Activated CD4-positive, alpha-beta T cell treated with anti-CD3 and anti-CD28 coated beads, Interleukin-2, amount 50 U/mL, for 48 hours (primary cell): ENCODE measurements at places on chromosomes 7 and 10.
A peak's percentile ranks its signal among the peaks of the same experiment; 100 is the strongest.

DNA sequence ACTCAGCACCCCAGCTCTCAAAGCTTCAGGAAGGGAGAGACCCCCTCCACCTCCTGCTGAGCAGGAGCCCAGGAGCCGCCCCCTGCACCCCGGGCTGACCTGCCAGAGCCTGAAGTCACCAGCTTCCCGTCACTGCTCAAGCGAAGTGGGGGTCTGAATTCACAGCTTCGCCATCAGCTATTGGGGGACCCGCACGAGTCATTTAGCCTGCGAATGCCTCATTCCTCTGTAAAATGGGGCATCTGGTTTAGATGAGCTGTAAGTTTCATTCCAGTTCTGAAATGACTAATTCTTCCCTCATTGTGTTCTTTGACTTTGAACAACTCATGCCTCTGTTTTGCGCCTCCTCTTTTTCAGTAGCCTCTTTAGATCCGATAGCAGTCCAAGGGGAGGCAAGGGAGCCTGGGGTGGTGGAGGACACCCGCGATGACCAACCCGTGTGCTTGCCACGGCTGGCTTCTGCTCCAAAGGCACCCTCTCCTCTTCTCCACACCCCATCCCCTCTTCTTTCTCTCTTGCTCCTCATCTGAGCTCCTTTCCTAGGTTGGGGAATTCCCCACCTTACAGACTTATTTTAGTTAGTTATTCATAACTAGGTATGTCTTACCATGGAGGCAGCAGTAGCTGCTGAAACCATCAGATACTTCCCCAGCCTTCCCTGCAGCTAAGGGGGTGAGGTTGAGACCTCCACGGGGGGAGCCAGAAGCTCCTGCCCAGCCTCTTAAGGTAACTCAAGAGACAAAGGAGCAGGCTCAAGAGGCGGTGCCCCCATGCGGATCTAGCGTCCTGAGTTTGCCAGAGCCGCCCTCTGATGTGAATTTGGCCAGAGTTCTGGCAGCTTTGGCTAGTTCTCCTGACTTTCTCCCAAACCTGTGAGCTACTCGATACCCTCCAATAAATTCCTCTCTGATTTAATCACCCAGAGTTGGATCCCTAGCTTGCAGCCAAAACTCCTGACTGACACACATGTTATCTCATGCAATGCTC, 47.7 kb downstream of the RBM17 start:
- DNase-seq: peak; percentile 81

DNA sequence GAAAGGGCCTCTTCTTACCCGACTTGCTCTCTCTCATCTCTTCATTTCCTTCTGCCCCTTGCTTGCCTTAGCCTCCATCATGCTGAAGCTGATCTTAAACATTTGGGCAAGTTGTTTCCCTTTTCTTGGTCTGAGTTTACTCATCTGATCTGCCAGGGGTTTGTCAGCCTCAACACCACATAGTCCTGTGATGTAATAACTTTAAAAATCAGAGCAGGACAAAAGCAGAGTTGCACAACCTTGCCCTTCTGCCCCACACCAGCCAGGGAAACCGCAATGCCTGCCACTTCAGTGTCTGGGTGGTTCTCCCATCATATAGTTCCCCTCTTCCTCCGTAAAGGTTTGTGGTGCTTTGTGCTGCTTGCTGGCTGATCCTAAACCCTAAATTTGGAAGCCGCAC, 9.9 kb upstream of the LIPM start:
- DNase-seq: no peak

DNA sequence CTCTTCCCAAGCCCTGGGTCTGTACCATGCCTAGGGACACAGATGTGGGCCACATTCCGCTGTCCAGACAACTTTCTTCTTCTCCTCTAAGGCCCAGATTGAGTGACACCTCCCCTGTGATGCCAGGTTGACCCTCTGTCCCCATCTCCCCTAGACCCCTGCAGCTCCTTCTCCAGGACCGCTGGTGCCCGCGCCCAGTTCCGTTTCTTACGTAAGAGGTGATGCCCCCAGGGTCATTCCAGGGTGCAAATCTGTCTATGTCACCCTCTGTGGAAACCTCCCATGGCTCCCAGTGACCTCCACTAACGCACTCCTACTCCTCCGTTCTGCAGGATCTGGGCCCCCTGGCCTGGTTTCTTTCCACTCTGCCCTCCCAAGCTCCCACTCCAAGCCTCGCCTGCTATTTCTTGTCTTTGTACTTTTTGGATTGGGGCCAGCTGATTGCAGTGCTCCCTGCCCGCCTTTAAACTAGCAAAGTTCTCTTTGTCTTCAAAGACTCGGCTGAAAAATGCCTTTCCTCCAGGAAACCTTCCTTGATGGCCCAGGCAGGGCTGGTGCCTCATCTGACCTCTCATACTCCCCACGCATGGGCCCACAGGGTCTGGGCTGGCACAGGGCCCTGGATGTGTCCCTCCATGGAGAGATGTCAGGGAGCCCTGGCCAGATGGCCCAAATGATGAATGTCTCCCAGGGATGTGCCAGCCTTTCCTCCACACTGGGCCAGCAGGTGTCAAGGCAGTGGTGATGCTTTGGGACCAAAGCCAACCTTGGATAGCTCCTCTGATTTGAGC, 21.3 kb upstream of the ELN start:
- DNase-seq: no peak

GRCh38 chr7:150804802-150805201, 4.2 kb downstream of the TMEM176A start:
- no peak for DNase-seq

DNA sequence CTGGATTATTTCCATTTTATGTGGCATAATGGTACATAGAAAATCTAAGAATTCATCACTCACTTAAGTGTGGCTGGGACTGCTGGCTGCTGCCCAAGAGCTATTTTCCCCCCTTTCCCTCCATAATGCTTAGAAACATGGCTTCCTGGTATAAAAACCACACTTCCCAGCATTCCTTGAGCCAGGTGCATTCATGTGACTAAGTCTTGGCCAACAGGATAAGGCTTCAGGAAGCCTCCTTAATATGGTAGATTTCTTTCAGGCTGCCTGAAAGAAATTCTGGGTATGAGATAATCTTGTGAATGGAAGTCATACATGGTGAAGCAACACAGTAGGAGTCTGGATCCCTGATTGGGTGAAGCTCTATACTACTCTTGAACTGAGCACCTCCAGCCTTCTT, 178.0 kb downstream of the JAZF1 start:
- no peak for DNase-seq

DNA sequence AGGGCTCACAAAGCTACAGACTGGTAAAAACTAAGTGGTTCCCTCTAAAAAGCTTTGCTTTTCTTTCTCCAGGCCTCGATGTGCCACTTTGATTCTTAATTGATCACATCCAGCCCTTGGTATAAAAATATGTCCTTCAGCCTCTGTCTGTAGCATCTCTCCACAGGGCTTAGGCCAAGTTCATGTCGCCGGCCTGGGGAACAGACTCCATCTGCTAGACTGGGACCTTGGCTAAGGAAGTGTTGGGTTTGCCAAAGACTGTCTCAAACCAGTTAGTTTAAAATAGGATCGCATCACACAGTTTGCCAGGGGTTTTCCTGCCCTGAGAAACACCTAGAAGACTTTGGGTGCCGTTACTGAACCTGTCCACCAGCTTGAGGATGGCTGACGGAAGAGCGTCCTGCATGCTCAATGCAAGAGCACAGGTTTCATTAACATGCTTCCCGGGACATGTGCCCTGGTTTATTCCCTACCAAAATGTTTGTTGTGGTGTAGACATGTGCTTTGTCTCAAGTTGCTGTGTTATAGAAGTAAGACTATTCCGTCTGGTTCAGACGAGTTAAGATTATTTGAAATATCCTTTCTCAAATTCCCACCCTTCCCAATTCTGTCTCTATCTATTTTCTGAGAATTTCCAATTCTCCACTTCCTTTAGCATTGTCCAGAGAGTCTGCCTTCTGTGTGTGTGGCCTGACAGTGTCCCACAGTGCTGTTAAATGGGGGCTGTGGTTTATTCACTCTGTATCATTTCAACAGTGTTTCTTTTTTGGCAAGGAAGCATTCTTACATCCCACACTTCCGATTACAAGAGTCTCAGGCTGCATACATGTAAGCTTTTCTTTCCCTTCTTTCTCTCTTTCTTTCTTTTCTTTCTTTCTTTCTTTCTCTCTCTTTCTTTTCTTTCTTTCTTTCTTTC, 334.7 kb downstream of the INHBA start:
- no peak for DNase-seq

DNA sequence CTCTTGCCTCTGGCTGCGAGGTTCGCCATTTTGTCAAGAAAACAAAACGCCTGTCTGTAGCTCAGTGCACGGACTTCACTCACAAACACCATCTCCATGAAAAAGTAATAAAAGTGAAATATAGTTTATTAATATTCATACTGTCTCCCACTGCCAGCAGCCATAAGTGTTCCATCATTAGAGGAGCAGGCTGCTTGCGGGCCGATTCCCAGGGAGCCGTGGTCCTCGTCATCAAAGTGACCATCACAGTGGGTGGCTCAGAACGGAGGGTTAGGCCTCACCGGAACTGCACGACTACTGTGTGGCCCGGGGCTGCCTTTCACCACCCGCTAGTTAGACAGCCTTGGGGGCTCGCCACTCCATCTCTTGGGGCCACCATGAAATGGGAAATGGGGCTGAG, 82.7 kb downstream of the HIPK2 start:
- DNase-seq: no peak

- no peak for DNase-seq
These were observed 137.6 kb downstream of the ADAM12 start for GRCh38 chr10:126250527-126251310.

DNA sequence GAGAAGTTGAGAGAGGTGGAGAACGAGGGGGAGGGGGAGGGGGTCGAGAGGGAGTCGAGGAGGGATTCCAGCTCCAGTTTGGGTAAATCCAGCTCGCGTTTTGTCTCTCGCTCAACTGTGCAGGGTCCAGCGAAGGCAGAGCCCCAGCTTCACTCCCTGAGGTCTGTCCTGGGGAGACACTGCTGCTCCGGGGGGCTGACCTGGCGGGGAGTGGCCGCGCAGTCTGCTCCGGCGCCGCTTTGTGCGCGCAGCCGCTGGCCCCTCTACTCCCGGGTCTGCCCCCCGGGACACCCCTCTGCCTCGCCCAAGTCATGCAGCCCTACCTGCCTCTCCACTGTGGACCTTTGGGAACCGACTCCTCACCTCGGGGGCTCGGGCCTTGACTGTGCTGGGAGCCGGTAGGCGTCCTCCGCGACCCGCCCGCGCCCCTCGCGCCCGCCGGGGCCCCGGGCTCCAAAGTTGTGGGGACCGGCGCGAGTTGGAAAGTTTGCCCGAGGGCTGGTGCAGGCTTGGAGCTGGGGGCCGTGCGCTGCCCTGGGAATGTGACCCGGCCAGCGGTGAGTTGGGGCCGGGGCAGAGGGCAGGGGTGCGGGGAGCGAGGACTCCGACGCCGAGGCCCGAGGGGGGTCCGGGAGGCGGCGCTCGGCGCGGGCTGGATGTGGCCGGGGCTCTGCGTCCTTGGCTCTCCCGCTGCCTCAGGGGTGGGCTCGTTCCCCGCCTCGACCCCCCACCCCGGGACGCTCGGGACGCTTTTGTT, at the start of gene TET1:
TSS of gene TET1 (plus strand) at position 152 of the 757 bp plus-strand sequence. CDS start 12,002 bp downstream, outside the sequence.
- peak; percentile 30 for DNase-seq

GRCh38 chr10:62919776-62920175, 103.6 kb upstream of the EGR2 start:
- DNase-seq: no peak

- peak; percentile 85 for DNase-seq
These were observed 35.4 kb downstream of the BAG3 start for GRCh38 chr10:119686465-119687191.

GRCh38 chr7:102415685-102416225, 17.6 kb upstream of the ORAI2 start:
- DNase-seq: peak; percentile 70

DNA sequence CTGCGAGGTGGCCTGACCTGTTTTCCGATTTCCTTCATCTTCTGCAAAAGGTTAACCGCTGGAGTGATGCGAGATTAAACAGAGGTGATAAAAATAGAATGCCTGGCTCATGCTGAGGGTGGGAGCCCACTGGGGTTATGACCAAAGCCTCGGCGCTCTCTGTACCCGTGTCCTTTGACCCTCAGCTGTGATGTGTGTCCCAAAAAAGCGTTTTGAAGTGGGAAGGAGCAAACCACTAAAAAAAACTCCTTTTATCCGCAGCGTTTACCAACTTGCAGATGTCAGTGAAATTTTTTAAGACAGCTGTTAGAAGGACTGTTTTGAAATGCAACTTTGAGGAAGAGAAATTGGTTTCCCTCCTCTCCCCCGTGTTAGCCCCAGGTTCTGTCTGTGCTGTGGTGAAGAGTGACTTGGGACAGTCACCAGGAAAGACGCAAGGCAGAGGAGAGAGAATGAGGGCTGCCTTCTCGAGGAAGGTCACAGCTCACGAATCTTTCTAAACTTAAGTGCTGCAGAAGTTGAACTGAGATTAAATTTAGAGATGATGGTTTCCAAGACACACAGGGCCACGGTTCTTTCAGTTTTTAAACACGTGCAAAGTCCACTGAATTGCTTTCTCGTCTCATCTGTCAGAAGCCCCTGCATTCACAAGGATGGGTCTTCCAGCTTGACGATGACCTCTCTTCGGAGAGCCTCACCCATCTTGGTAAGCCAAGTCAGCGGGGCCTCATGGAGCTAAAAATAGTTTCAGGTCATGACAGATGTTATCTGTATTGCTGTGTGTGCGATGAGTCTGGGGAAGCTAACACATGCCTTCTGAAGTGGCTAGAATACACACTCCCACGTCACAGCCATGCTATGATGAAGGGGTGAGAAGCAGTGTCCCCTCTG, 27.6 kb downstream of the AMZ1 start:
- peak; percentile 49 for DNase-seq

GRCh38 chr10:19606968-19607367, 209.3 kb upstream of the PLXDC2 start:
- no peak for DNase-seq
